ENCODE measurements at places on chromosomes 16 and 17.

- no peak overlapping the region for H3K4me3 ChIP-seq
- H3K27ac ChIP-seq, result no peak overlapping the region
- H3K4me1 ChIP-seq, result no peaks in the 10 kb centered on the region
- H3K36me3 ChIP-seq, result peaks cover 14% of the 10 kb centered on the region
Observed at GRCh38 chr16:615122-615521, 15.7 kb upstream of the WFIKKN1 start.

DNA sequence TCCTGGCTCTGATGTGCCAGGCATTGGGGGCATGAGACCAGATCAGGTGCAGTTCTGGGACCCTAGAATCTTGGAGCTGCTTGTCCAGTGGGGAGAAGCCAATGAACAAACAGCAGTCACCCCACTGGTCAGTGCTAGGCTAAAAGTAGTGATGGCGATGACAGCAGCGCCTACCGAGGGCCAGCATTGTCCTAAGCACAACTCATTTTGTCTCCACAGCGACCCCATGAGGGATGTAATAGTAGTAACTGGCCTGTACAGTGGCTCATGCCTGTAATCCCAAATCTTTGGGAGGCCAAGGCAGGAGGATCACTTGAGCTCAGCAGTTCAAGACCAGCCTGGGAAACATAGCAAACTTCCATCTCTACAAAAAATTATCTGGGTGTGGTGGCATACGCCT lies 6.2 kb downstream of the SMCR8 start:
- H3K4me1 ChIP-seq, result no peaks in the 10 kb centered on the region
- H3K27ac ChIP-seq, result no peak overlapping the region
- DNase-seq, result peak; percentile 68
- H3K36me3 ChIP-seq, result peaks cover 34% of the 10 kb centered on the region

DNA sequence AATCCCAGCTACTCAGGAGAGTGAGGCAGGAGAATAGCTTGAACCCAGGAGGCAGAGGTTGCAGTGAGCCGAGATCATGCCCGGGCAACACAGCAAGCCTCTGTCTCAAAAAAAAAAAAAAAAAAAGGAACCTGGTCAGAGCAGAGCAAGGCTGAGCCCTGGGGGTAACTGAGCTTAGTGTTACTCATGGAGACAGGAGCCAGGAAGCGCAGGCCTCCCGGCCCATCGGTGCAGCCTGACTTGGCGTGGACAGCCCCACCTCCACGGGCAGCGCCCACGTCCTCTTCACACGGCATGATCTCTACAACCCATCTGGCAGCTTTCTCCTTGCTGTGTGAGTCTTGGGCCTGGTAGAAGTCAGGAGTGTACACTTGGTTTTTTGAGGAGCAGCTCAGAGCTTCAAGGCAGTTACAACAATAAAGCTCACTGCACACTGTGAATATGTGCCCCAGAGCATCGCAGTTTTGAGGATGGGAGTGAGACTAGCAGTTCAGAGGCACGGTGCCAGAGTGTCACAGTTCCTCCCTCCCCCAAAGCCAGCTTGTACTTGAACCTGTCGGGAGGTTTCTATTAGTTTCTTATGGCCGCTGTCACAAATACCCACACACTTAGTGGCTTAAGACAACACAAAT lies 129.9 kb downstream of the RAP1GAP2 start:
- H3K4me3 ChIP-seq, result no peak overlapping the region
- H3K36me3 ChIP-seq, result peaks cover 2% of the 10 kb centered on the region
- no peaks in the 10 kb centered on the region for H3K27me3 ChIP-seq
- H3K27ac ChIP-seq, result no peak overlapping the region

GRCh38 chr16:47046726-47047523 lies 73.5 kb upstream of the DNAJA2 start:
- H3K27me3 ChIP-seq, result no peaks in the 10 kb centered on the region
- no peaks in the 10 kb centered on the region for H3K4me1 ChIP-seq
- no peak for DNase-seq
- H3K27ac ChIP-seq, result no peak overlapping the region
- no peak overlapping the region for H3K4me3 ChIP-seq

DNA sequence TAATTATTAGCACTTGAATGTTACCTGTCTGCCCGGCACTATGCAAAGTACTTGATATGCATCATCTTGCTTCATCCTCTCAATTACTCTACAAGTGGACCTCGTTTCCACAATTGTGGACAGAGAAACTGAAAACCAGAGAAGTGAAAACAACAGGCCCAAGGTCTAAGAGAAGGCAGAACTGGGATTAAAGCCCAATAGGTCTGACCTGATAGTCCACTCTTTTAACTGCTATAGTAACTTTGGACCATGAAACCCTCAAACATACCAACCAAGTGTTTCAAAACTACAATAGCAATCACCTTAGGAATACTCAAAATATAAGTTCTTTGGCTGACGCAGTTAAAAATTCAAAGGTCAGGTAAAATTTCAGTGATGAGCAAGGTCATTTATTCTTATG lies 7.3 kb downstream of the STAT3 start:
- peaks cover 18% of the 10 kb centered on the region for H3K36me3 ChIP-seq
- peaks cover 5% of the 10 kb centered on the region for H3K4me1 ChIP-seq
- H3K27me3 ChIP-seq, result no peaks in the 10 kb centered on the region
- no peak overlapping the region for H3K27ac ChIP-seq
- DNase-seq, result no peak
